ENCODE measurements at places on chromosomes 1 and 21. TPM values are rescaled to one million over a fixed set of nuclear protein-coding genes. Genes with fewer than 3 reads are reported as not detected.

The KRTAP19-1 gene
- total RNA-seq, result not detected

The CCDC181 gene
- 0.51 TPM for total RNA-seq

The SLC6A17 gene
- 0.21 TPM for total RNA-seq

The CHI3L1 gene
- 0.09 TPM for total RNA-seq

The LRRC3 gene
- 0.60 TPM for total RNA-seq

The LRIG2 gene
- total RNA-seq, result 12.1 TPM

The CLCA4 gene
- total RNA-seq, result 6.5 TPM

The LAPTM5 gene
- total RNA-seq, result 1.1 TPM

The CRNN gene
- total RNA-seq, result 5.2 TPM

The SEMA6C gene
- total RNA-seq, result 1.2 TPM

The RGS13 gene
- total RNA-seq, result not detected

The CDA gene
- total RNA-seq, result 18.5 TPM

The UBE2U gene
- total RNA-seq, result not detected

The IFI44 gene
- 2.8 TPM for total RNA-seq

The AKNAD1 gene
- 0.19 TPM for total RNA-seq

The OR2L8 gene
- not detected for total RNA-seq

The SMCP gene
- total RNA-seq, result not detected

The GLIS1 gene
- 0.33 TPM for total RNA-seq

The TMPRSS15 gene
- not detected for total RNA-seq

The PKP1 gene
- total RNA-seq, result 357 TPM

The TMEM240 gene
- total RNA-seq, result 0.23 TPM

The IFI6 gene
- 5.1 TPM for total RNA-seq

The SLC45A3 gene
- 6.2 TPM for total RNA-seq

The DIP2A gene
- 27.4 TPM for total RNA-seq

The SPRR2A gene
- total RNA-seq, result 8.3 TPM

The ZBTB40 gene
- total RNA-seq, result 6.0 TPM

The ARHGEF19 gene
- 28.1 TPM for total RNA-seq

The OR2M3 gene
- not detected for total RNA-seq

The PALMD gene
- total RNA-seq, result 13.6 TPM

The AIDA gene
- total RNA-seq, result 29.6 TPM

The SEMA4A gene
- 7.6 TPM for total RNA-seq

The PRR9 gene
- not detected for total RNA-seq

The ALPL gene
- total RNA-seq, result not detected

The XCL2 gene
- not detected for total RNA-seq

The MCOLN2 gene
- total RNA-seq, result 0.78 TPM

The PTGFR gene
- 0.05 TPM for total RNA-seq

The S100A7 gene
- 0.42 TPM for total RNA-seq

The SNX7 gene
- 22.2 TPM for total RNA-seq

The MMP23B gene
- total RNA-seq, result 0.79 TPM

All from airway epithelial cell (primary cell).